ENCODE measurements at places on chromosomes 5 and 9.
A peak's percentile ranks its signal among the peaks of the same experiment; 100 is the strongest.

DNA sequence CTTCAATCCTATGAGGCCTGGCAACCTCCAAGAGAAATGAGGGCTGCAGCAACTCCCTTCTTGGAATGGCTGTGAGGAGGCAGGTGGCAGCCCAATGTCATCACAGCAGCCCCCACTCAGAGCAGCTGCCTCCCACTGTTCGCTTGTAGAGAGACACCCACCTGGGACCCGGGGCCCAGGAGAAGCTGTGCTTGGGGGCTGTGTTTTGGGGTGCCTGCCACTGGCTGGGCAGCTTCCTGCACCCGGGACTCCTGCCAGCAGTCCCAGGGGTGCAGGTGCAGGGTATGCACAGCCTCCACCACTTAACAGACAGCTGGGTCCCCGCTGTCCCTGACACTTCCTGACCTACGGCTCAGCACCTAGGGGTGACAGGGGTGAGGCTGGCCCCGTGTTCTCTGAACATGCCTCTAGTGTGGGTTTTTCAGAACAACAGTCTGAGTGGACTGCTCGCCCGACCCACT is 26.2 kb downstream of the NIPAL4 start:
- no peak for DNase-seq

GRCh38 chr5:38831117-38831516 is 14.7 kb upstream of the OSMR start:
- DNase-seq = no peak

GRCh38 chr5:107468276-107468675 is 202.5 kb downstream of the EFNA5 start:
- no peak for DNase-seq

GRCh38 chr5:132258102-132259068 is 889 bp downstream of the PDLIM4 start:
- peak; percentile 28 for DNase-seq

- no peak for DNase-seq
These were observed 683 bp downstream of the CLPTM1L start for GRCh38 chr5:1343931-1344901.

- DNase-seq = no peak
These were observed 839.3 kb upstream of the ARRDC3 start for GRCh38 chr5:92222449-92222848.

DNA sequence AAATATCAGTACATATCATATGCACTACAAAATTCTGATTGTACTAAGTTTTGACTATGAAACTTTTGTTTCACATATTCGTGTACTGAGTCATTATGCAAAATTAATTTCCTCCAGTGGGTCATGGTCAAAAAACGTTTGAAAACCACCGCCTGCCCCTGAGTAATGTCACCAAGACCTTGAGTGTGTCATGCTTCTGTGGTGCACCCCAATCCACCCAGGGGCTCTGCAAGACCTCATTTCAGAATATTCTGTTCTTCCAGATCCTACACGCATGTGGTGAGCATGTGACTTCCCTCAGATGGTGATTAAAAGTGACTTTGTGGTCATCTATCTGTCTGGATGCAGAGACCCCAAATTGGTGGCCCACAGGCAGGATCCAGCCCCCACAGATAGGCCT is 31.0 kb downstream of the ABLIM3 start:
- DNase-seq = no peak

All from GM13976 (cell line).